Globus pallidus (tissue), 1 donor: ENCODE measurements at places on chromosomes 3 and 15.

DNA sequence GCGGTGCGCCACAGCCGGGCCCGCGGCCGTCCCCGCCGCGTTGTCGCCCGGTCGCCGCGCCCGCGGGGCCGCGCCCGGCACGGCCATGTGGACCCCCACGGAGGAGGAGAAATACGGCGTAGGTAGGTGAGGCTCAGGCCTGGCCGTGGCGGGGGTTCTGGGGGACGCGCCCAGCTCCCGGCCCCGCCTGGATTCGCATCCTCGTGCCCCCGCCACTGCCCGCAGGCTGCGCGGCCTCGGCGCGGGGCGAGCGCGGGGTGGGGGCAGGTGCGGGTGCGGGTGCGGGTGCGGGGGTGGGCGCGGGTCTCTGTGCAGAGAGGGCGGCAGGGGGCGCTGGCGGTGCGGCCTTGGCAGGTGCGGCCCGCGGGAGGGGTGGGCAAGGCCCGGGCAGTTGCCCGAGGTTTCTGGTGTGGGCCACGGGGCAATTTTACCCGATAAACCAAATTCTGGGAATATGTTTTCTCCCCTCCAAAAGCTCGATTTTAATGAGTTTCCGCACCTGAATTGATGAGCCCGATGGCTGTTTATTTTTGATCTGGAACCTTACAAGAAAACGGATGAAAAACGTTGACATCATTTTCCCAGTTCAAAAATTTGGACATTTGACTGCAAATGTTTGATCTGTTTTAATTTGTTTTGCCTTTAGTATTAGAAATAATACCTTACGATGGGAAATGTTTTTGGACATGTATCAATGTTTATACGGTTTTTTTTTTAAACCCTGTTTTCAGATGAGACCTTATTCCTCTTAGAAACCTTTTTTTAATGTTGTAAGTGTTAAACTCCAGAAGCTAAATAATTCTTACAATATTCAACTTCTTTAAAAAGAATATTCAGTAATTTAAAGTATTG, 678 bp downstream of the DOCK3 start:
- peak; percentile 77 for DNase-seq

- no peak for DNase-seq
These were observed 189.3 kb downstream of the SV2B start for GRCh38 chr15:91289324-91289723.

- no peak for DNase-seq
These were observed 28.6 kb downstream of the RLBP1 start for GRCh38 chr15:89192766-89193165.

- no peak for DNase-seq
These were observed 117.9 kb downstream of the HERC1 start for GRCh38 chr15:63715818-63716217.

- DNase-seq, result no peak
These were observed 43.6 kb downstream of the FOXB1 start for GRCh38 chr15:60047701-60048100.

DNA sequence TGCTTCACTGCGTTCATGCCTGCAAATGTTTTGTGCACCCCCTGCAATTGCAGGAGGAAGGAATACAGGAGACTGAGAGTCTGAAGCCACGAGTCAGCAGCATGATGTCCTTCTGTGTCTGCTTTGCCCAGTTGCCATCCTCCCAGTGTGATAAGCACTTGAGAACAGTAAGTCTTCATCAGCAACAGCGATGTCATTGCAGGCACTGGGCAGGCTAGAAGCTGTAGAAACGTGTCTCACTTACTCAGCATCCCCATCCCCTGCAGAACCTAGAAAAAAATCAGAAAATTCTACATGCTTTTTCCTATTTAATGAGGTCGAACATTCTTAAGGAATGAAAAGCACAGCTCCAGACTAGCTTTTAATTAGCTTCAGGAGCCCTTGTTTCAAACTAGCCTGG, 156.5 kb upstream of the LPP start:
- DNase-seq, result no peak

GRCh38 chr3:5051772-5052171, 70.3 kb upstream of the ARL8B start:
- no peak for DNase-seq

DNA sequence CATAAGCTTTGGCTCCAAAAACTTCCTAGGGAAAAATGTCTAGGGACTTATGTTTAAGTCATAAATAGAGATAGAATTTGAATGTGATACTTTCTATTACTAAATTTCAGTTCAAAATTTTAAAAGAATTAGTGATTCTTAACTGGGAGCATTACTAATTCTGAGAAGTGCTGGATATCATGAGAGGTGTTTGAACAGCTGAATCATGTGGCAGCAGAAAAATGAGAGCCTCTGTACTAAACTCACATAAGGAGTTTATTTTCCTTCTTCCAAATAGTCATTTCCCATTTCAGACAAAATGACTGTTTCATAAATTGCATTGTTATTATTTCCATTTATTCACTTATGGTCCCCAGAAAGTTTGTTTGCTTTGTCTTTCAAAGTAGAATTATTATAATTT, 62.7 kb downstream of the SLMAP start:
- no peak for DNase-seq

DNA sequence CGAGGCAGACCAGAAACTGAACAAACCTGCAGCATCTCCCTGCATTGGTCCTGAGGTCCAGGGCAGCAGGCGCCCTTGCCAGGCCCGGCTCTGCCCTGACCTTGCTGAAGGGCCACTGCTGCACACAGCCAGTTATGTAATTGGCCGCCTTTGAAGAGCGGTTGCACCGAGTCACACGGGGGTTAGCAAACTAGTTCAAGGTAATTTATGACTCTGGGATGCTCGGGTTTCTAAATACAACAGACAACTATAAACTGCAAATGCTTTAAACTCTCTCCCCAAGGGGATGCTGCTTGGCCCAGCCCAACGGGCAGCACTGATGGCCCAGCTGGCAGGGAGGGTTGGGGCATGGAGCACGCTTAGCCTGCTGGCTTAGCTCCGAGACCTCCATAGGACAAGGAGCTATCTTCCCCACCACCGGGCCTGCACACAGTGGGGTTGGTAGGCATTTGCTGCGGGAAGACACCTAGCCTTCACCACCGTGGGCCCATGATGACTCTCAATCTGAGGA, 60.3 kb upstream of the IQSEC1 start:
- DNase-seq, result no peak

- no peak for DNase-seq
These were observed 35.8 kb downstream of the SLCO3A1 start for GRCh38 chr15:91889111-91889815.

DNA sequence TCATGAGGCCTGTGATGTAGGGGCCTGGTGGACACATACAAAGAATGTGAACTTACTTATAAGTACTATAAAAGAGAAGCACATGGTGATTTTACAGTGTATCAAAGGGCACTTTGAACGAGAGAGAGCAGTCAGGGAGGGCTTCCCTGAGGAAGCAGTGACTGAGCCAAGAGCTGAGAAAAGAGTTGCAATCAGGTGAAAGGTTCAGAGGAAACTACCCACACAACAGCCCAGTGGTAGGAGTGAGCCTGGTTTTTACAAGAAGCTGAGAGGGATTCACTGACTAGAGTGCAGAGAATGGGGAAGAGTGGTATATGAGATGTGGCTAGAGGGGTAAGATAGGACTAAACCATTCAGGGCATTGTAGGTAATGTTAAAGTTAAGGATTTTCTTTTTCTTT, 57.1 kb downstream of the CALML4 start:
- DNase-seq, result no peak

DNA sequence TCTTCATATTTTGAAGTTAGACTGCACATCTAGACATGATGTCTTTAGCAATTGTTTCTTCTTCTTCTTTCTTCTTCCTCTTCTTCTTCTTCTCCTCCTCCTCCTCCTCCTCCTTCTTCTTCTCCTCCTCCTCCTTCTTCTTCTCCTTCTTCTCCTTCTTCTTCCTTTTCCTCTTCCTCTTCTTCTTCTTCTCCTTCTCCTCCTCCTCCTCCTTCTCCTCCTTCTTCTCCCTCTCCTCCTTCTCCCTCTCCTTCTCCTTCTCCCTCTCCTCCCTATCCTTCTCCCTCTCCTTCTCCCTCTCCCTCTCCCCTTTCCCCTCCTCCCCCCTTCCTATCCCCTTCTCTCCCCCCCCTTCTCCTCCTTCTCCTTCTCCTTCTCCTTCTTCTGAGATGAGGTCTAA, 21.9 kb downstream of the TCF12 start:
- DNase-seq, result no peak

DNA sequence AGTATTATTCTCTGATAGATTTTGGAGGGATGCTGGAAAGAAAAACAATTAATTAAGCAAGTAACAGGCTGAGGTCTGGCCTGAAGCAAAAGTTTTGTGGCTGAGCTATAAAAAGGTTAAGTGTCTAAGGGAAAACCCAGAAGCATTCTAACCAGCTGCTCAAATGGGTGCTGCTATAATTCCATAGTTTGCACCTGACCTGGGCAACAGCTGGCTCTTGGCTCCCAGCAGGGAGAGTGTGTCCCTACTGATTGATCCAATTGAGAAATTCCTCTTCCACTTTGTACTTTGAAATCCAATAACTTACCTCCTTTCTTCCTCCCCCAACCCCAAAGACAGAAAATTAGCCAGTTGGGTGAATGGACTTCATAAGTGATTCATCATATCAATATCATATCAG, 27.7 kb upstream of the SMAD3 start:
- no peak for DNase-seq

DNA sequence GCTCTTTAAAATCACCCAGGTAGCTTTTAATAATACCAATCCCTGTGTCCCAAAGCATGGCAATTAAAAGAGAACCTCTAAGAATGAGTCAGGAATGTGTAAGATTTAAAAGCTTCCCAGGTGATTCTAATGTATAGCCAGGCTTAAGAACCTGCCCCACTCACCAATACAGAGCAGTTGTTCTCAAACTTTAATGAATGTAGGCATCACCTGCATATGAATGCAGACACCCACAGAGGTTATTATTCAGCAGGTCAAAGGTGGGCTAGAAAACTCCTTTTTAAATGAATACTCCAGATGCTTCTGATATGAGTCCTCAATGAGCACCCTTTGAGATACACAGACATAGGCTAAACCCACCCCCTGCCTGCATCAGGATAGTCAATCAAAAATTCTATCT, 298.1 kb upstream of the KCNMB2 start:
- DNase-seq, result no peak

DNA sequence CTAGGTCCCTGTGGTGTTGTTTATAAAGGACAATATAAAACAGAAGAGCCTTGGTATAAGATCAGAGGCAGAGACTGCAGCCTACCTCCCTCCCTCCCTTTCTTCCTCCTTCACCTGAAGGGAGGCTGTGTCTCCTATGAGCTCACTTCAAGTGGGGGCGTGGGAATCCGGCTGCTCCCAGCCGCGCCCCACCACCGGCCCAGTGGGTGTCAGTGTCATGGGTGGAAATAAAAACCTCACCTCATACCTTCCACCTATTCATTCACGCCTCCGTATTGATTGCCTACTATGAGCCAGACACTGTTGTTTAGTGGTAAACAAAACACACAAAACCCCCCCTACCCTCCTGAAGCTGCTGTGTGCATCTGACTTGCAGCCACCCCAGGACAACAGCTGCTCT, 181.9 kb downstream of the PDZRN3 start:
- DNase-seq, result no peak

- DNase-seq, result no peak
These were observed 7.1 kb downstream of the TJP1 start for GRCh38 chr15:29815000-29815710.

DNA sequence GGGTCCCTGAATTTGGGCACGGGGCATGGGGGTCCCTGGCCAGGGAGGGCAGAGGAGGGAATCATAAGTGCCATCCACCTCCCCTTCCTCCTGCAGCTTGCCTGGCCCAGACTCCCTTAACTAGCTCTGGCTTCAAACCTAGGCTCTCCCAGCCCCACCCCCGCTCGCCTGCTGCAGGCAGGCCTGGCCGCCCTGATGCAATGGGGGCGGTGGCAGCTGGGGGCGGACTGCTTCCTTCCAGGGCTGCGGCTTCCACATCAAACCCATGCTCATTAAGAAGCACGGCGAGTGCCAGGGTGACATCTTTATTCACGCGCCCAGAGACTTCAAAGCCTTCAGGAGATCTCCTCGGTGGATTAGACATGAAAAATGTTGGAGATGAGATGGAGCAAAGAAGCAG, 123.1 kb downstream of the TPRA1 start:
- DNase-seq, result no peak

- no peak for DNase-seq
These were observed 54.7 kb downstream of the CTDSPL2 start for GRCh38 chr15:44482090-44482489.

GRCh38 chr15:68335655-68336054, 58.1 kb downstream of the FEM1B start:
- DNase-seq, result no peak

DNA sequence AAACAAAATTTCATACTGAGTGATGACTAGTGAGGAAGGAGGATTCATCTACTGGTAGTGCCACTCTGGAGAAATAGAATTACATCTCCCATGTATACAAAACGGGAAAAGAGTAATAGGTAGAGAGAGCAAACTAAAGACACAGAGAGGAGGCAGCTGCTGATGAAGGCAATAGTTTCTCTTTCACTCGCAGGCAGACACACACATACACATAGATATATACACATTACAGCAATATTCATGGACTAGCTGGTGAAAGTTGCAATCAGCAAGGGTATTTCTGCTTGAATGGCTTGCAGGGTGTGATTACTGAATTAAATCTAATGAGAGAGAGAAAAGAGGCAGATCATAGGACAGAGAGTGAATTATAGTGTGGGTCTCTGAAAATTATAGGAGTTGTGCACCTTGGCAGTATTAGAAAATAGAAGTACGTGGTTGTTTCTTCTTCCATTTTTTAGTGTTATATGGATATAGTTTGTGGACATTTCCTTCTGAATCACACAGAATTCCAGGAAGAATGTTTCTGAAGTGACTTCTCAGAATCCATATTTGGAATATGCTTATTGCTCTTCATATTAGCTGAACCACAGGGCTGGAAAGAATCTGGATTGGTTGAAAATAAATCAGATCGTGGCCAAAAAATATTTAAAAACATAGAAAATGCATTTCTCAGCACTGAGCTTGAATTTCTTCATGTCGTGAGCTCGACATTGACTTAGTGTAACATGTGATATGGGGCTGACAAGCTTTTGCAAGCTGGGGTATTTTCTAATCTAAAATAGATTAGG, 991.2 kb downstream of the TUSC7 start:
- DNase-seq, result no peak

DNA sequence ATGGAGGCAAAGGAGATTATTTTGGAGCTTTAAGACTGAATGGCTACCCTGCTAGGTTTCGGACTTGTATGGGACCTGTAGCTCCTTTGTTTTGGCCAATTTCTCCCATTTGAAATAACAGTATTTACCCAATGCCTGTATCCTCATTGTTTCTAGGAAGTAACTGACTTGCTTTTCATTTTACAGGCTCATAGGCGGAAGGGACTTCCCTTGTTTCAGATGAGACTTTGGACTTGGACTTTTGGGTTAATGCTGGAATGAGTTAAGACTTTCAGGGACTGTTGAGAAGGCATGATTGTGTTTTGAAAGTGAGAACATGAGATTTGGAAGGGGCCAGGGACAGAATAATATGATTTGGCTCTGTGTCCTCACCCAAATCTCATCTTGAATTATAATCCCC, 10.5 kb downstream of the EIF5A2 start:
- DNase-seq, result no peak

- DNase-seq, result no peak
These were observed 295.3 kb upstream of the SLITRK3 start for GRCh38 chr3:165491487-165491886.
